KBM-7 (cell line): ENCODE measurements at places on chromosomes 3 and 15.
A peak's percentile ranks its signal among the peaks of the same experiment; 100 is the strongest.

- no peak for DNase-seq
These were observed 290.0 kb downstream of the TLE3 start for GRCh38 chr15:69807721-69808120.

DNA sequence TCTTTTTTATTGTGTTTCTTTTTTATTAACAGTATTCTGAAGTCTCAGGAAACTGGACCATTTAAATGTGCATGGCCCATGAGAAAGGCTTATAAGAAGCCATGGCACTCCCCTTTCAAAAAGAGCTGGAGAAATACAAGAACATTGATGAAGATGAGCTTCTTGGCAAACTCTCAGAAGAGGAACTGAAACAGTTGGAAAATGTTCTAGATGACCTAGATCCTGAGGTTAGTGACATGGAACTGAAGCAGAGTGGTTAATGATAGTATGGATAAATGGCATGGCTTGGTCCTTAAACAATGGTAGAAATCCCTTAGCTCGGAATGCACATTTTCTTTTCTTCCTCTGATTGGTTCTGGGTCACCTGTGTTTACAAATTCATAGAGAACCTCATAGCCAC lies 14.9 kb downstream of the TMOD2 start:
- no peak for DNase-seq

GRCh38 chr3:123453675-123454074 lies 4.8 kb upstream of the ADCY5 start:
- DNase-seq = no peak

- DNase-seq = no peak
These were observed 127.1 kb downstream of the ASB7 start for GRCh38 chr15:100729461-100729860.

DNA sequence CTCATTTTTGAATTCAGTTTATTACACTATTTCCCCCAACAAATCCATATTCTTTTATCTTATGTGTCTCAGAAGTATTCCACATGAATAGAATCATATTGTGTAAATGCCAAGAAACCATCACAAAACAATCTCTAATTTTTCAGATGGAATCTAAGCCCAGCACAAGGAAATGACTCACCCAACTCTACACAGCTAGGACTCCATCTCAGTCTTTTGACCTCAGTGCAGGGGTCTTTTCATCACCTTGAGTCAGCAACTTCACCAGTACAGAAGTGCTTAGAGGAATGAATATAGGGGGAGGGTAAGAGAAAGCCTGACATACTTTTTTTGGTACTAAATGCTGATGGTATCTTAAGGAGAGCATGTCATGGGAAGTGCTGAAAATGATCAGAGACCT lies 169.3 kb upstream of the LRRN1 start:
- DNase-seq = no peak

- peak; percentile 100 for DNase-seq
These were observed 81.6 kb downstream of the PPCDC start for GRCh38 chr15:75104804-75105557.

DNA sequence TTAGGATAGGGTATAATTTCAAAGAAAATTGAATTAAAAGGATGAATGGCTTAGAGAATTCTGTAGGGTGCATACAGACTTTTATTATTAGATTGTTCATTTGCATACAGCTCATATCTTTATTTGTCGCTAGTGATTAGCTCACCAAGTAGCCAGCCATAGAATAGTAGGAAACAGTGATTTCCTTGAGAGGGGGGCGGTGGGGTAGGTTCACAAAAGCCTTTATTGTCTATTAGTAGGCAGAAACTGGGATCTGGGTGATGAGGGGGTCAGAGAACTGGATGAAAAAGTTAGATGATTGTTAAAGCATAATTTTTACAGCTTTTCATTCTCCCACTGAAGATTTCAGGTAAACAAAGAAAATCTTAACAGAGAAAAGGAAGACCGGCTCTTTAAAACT lies 77.6 kb upstream of the RAP2B start:
- DNase-seq = no peak

- DNase-seq = no peak
These were observed 13.0 kb downstream of the TBC1D2B start for GRCh38 chr15:78064544-78064943.

DNA sequence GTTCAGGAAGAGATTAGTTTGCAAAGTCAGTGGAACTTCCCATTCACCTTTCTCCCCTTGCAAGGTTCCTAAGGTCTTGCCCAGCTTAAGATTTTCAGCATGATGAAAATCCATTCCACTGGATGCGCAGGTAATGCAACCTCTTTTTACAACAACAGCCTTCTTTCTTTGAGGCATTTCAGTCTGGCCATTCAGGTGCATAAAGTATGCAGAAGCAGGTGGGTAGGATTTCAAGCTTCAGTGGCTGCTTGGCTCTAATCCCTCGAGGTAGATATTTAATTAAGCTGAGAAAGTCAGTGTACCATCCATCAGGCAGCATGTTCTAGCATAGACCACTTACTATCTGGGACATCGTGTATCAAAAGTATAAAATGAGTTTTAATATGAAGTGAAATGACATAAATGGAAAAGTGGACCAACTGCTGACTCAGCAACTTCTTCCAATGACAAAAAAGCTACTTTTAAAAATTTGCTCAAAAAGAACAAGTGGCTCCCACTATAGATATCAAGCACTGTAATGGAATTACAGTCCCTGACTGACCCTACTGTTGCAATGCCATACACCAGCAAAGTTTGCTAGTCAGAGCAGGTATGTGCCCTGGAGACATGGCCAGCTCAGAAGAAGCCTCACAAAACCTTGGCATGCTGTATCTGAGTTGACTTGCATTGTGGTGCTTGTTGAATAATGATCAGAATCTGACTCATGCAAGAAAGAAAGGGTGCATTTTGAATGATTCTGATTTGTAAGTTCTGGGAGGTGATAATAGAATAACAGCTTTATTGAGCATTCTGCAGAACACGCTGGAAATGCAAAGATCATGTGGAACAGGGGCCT lies 459.9 kb upstream of the MCTP2 start:
- no peak for DNase-seq

DNA sequence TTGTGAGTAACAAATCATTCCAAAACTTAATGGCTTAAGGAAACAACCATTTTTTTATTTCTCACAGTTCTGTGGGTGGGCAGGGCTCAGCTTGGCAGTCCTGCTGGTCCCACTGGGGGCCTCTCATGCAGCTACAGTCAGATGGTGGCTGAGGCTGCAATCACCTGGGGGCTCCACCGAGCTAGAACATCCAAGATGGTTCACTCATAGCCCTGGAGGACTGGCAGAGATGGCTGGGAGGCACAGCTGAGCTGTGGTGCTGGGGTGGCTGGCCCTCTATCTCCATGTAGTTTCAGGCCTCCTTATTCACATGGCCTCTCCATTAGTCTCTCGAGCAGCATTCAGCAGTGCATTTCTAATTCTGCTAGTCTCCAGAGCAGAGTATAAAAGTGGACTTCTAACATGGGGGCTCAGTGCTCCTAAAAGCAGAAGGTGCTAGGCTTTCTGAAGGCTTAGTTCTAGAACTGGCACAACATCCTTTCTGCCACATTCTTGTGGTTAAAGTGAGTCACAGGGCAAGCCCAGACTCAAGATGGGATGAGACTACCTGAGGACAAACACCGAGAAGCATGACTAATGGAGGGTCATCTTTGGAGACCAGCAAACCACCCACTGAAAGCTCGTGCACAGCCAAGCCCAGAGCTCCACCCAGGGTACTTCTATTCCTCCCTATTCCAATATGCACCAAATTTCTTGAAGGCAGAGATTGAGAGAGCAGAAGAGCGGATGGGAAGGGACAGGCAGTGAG lies 6.3 kb downstream of the CAV3 start:
- DNase-seq = no peak

DNA sequence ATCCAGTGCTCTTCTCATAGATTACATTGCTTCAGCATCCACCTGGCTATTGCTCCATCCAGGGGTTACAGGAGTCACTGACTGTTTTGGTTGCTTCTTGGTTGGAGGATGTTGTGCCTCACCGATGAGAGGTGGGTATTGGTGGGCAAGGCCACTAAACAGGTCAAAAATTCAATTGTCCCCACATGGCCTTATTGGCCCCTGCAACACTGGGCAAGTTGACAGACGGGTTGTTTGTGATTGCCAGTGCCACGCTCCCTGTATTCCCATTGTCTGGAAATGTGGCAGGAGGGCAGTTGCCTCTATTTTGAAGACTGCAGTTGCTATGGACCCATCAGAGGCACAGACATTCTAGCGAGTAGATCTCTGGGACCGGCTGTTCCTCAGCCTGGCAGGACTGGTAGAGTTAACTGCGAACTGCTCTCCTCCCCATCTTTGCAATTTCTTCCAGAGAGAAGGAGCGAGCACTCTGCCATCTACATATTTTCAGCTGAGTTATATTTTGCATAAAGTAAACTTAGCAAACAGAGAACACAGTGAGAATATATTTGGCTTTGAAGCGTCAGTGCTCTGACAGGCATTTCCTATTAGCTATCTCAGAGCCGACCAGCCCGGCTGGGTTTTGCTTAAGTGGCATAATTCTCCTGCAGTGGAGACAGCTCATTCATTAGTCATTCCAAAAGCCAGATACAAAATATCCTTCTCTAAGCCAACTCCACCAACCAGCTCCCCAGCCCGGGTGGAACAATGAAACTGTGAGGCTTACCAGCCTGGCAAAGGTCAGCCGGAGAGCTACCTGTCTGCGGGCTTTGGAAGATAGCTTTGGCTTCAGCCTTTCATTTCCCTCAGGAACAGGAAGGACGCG lies 26.0 kb upstream of the MAGEF1 start:
- no peak for DNase-seq

DNA sequence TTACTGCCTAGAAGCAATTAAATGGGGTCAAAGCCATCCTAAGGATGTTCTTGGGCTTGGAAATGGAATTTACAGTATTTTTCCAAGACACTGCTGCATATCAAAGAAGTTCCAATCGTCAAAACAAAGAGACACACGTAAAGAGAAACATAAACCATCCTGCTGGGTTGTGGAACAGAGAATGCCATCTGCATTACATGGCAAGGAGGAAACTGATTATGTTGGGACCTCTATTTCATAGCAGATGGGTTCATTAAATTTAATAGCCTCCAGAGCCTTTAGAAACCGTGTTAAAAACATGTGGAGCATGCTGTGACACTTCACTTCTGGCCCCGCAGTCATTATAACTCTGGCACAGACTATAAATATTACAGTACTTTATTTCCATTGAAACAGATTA lies 154.6 kb downstream of the LRTM1 start:
- no peak for DNase-seq

GRCh38 chr3:37892927-37893600 lies 31.4 kb downstream of the CTDSPL start:
- peak; percentile 24 for DNase-seq

DNA sequence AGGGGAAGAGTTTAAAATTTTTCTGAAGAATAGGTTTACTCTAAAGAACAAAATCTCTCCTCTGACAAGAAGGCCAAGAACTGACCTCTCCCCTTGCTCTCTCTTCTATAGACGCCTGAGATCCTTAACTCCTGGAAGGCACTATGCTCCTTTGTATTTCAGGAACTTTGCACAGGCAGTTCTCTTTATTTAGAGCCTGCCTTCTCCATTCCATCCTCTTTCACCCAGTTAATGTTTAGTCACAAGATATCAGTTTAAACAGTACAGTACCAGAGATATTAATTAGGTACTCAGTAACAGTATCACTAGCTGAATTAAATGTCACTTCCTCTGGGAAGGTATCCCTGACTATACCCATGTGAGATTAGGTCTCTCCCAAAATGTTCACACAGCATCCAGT lies 33.5 kb downstream of the HERC1 start:
- DNase-seq = no peak

DNA sequence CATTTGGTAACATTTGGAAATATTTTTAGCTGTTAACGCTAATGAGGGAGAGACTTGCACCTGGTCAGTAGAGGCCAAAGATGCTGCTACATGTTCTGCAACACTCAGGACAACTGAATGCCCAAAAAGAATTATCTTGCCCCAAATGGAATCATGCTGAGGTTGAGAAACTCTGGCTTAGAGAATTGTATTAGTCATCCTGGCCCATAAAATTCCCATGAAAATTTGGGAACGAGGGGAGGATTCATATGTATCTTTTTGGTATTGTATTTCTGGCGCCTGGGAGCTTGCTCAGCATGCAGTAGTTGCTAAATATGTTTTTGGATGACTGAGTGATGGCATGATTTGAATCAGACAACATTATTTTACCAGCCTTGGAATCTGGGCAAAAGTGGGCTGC lies 59.9 kb downstream of the CHL1 start:
- no peak for DNase-seq

DNA sequence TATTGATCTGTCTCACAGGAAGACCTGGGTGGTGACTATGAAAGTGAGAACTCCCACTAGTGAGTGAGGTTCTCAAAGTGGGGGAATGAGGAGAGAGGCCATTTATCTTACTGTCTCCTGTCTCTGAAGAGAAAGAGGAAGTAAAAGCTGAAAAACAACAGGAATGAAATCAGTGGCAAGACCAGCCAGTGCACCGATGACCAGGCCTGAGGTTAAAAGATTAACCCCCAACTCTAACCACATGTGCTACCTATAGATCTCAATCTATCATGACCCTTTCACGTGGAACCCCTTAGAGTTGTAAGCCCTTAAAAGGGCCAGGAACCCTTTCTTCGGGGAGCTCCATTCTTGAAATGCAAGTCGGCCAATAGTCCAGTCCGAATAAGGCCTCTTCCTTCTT lies 239.3 kb upstream of the CNTN6 start:
- no peak for DNase-seq

DNA sequence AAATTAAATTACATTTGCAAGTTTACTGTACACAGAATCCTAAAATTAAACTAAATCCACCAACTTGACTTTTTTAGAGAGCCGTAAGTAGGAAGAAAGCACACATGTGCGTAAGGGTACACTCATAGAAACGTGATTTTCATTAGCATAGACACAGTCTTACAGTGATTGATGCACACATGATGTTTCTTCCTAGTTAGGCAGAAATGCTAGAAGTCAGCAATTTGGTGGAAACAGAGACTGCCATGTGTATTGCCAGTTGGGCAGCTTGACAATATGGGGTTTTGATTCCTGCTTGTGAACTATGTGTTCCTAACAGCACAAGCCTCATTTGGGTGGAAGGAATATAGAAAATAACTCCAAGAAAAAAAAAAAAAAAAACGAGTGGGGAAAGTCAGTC lies 878.5 kb downstream of the ROBO1 start:
- DNase-seq = no peak

DNA sequence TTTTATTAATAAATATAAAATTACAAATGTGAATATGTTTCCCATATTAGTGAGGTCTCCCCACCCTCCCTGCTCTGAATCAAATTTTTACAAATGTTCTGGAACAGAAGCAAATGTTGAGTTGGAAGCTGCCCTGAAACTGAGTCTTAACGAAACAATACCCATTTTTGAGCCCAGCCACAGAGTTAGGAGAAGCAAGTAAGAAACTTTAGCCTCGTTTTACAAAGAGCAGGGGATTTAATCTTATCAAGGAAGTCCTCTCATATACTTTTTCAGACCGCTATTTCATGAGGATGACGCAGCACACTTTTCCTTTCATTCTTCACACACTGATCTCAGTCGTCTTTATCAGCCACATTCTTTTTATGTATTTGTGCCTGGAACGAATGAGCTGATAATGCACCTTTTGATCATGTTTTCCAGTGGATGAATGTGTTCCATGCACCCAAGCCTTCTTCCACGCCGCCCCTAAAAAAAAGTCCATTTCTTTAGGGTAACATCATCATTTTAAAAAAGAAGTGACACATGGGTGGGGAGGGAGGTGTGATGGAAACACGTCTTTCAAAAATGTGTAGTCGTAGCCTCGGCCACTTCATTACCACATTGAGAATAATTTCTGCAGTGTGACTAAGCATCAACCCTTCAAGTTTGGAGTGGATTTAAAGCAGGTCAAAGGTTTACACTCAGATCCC lies 48.1 kb downstream of the SETMAR start:
- no peak for DNase-seq
